ENCODE measurements at places on chromosomes 1 and 21.
A peak's percentile ranks its signal among the peaks of the same experiment; 100 is the strongest.

DNA sequence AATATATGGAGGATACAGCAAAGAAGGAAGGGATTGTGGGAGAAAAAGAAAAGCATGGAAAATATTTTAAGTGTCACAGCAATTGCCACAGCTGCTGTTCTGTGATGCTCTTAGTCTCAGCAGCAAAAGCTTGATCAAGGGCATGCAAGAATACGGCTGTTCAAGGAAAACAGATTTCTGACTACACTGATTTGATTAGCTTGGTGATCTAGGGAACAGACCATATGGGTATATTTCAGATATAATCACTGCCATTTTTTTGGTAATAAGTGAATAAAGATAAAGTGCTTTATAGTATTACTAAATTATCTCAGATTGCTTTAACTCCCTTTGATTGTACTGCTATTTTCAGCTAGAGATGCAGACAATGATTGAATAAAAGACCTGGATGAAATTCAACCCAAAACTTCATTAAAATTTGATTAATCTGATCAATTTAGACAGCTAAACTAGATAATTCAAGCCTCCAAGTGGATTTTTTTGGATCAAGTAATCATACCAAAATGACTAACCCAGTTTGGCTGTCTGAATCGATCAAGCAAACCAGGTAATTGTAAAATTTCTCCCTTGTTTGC, 33.3 kb upstream of the LYPLAL1 start:
- no peak for DNase-seq

- DNase-seq = no peak
Measured at GRCh38 chr1:63790989-63791388, 17.2 kb downstream of the ROR1 start.

DNA sequence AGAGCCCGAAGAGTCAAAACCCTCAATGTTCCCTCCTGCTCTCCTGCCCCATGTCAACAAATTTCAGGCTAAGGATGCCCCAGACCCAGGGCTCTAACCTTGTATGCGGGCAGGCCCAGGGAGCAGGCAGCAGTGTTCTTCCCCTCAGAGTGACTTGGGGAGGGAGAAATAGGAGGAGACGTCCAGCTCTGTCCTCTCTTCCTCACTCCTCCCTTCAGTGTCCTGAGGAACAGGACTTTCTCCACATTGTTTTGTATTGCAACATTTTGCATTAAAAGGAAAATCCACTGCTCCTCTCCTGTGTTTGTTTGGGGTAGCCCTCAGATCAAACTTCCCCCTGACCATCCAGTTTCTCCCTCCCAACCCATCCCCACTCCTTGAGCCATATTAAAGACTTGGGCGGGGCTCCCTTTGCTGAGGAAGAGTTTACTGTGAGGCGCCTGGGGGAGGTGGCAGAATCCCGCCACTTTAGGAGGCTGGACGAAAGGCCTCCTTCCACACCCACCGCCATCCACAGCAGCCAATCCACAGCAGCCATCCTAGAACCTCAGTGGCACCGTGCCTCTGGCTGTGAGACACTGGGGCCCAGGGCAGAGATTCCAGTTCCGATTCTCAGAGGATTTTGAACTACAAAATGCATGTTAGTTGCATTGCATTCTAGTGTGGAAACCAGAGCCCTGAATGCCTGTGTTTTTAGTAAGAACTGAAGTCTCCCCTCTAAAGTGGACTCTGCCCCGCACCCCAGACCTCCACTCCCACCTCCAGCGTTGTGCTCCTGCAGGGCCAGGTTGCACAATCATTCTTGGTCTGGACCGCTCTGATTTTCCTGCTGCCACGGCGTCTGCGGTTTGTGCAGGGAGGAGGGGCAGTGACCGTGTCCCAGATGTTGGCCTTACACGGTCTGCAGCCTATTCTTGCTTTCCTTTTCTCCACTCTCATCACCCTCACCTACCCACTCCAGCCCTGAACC, 3.0 kb downstream of the OLFML3 start:
- DNase-seq = peak; percentile 87

- DNase-seq = no peak
Measured at GRCh38 chr1:229164836-229165735, 105.8 kb upstream of the RAB4A start.

DNA sequence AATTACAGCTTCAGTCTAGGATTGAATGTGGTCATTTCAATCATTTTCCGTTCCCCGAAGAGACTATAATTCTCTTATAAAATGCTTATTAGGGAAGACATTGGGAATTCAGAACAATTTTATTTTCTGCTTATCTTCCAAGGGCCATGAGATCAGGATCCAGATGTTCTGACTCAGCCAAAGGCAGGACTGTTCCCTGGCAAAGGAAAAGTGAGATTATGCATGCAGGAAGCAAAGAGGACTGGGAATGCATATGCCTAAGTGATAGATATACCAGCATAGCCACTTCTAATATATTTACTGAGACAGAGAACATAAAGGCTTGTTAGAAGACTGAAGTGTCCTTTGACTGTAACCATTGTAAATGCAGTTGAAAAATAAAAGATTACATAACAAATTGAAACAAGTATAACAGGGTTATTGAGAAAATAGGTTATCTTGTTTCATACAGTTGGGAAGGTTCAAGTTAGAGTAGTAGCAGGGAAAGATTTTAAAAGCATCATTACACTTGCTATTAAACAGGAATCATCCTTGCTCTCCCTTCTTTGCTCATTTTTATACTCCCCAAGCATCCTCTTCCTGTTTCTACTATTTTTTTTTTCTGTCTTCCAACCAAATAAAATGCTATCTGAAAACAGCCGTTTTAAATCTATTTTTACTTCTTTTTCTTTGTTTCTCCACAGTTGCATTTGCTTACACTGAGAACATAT, 439.6 kb upstream of the ADAMTS5 start:
- peak; percentile 67 for DNase-seq

DNA sequence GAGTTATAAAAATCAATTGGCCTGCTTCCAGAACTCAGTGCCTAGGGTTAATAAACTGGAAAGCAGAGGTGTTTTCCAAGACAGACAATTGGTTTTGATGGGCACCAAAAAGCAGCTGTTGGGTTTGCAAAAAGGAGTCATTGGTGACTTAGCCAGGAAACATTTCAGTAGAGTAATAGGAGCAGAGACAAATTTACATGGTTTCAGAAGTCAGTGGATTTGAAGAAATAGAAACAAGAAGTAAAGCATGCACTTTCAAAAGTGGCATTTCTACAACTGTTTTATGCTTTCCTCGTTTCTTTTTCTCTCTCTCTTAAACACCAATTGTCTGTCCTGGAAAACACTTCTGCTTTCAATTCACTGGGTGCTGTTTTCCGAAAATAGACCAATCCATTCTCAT, 87.8 kb downstream of the GLUL start:
- no peak for DNase-seq

- no peak for DNase-seq
Measured at GRCh38 chr1:44242746-44243145, 29.5 kb downstream of the DMAP1 start.

GRCh38 chr1:35833395-35833794, 25.6 kb downstream of the AGO4 start:
- no peak for DNase-seq

GRCh38 chr1:155272466-155273342, 600 bp downstream of the CLK2 start:
- DNase-seq = peak; percentile 80

DNA sequence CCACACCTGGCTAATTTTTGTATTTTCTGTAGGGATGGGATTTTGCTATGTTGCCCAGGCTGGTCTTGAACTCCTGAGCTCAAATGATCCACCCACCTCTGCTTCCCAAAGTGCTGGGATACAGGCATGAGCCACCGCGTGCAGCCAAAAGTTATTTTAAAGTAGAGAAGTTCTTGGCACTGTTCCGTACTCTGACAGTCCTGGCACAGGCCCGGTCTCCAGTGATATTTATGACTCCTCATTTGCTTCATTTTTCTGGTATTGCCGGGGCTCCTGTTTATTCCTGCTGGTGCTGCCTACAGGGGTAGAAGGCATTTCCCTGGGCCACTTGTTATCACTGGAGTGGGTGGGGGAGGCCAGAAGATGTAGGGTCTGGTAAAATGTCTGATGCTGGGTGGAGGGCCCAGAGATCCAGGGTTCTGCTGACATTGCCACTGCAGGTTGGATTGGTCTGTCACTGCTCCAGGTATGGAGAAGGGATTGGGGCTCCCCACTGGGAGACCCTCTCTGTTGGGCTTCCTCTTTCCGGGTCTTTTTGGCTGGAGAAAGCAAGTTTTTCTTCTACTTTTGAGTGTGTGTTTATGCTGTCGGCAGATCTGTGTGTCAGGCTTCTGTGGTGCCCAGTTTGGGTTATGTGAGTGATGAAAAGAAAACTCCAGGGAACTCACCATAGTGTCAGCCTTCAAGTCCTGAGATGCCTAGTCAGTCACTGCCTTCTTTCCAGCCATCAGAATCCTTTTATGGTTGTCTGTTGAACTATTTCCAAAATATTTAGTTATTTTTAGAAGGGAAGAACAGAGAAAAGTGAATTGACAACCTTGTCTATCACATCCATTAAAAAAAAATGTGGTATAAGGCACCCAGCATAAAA, 4.5 kb downstream of the MROH7 start:
- DNase-seq = peak; percentile 27

DNA sequence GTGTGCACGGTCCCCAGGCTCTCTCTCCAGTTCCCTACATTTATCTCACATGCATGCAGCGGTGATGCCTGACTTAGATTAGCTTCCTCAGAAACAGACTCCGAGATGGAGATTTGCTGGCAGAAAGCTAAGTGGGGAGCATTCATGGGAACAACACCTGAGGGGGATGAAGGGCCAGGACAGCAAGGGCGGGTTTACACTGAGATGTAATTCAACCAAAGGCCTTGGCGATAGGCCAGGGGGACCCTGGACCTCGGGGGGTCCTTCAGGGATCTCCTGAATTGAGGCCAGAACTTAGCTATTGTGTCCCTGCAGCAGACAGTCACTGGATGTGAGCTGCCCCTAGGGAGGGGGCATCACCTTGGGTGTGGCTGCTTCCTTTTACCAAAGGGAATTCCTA, 246.1 kb upstream of the CSF3R start:
- no peak for DNase-seq

DNA sequence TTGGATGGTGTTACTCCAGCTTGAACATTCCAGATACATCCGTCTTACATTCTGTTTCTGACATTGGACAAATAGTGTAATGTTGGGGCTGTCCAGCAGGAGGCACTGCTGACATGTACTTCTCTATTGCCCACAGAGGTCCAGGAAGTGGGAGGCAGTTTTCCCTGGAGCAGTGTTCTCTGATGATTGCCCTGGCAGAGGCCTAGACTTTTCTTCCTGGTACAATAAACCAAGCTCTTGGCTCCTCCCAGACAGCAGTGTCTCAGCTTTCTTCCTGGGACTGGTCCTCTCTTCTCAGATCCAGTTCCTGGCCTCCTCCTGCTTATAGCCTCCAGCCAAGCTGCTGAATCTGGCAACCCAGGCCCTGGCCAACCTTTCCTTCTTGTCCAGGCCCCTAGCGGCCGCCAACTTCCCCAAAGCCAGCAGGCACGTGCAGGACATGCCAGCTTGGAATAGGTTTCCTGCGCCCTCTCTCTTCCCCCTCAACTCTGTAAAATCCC, 14.9 kb upstream of the IFNLR1 start:
- DNase-seq = peak; percentile 65

GRCh38 chr1:172566196-172566997, 33.4 kb downstream of the SUCO start:
- DNase-seq = no peak
